Activated CD4-positive, alpha-beta T cell treated with anti-CD3 and anti-CD28 coated beads, Interleukin-2, amount 50 U/mL, for 48 hours (primary cell): ENCODE measurements at places on chromosomes 7 and 10.

- DNase-seq, result no peak
These were observed 45.8 kb downstream of the EXOC6 start for GRCh38 chr10:92894081-92894655.

GRCh38 chr7:94061326-94061725 lies 57.2 kb upstream of the BET1 start:
- DNase-seq, result no peak

- DNase-seq, result no peak
These were observed 58.1 kb upstream of the WDR11 start for GRCh38 chr10:120793088-120793487.

DNA sequence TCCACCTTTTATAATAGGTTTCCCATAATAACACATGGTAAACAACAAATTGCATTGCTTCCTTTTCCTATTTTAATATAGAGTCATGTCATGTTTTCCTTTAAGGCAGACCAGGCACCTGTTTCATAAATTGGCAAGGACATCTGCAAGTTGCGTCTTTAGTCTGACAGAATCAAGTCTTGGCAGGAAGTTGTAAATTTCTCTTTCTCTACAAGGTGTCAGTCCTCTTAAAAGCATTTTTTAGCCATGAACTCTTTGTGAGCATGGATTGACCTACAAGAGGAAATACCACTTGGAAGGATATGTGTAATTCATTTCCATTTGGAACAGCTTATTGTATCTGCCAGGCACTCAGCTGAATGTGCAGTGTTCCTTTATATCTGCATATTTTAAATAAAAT lies 176.8 kb downstream of the PRKG1 start:
- DNase-seq, result no peak

GRCh38 chr7:123237-123636 lies 69.1 kb upstream of the FAM20C start:
- DNase-seq, result no peak

DNA sequence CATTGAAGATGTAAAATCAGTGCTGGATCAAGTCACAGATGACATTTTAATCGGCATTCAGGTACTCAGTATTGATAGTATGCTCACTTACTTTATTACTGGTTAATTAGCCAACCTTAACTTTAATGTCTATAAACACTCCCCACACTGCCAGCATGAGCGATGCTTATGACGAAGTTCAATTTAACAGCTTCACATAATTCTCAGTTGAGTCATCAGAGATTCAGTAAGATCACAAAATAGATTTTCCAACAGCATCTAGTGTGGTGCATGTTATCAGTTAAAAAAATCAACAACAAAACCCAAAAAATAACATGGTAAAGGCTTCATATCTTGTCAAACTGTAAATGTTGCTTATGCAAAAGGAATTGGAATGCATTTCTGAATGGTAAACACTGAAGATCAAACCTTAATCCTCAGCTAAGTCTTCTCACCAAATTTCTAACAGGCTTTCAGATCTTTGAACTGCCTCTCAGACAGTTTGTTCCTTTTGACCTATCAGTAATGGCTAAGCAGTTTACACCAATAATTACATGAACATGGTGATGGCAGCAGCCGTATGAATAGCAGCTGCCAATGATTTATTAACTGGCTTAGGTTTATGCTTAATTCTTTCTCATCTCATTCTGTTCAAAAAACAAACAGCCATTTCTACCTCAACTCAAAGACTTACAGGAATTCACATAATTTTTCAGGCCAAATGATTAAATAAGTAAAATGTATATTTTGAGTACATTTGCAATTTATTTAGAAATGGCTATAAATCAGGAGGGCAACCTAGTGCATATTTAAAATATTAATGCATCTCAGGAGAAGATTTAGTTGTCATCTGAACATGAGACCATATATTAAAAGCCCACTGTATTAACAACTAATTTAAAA lies 98.5 kb downstream of the CABCOCO1 start:
- DNase-seq, result no peak

GRCh38 chr10:8235253-8236027 lies 181.0 kb downstream of the GATA3 start:
- DNase-seq, result no peak

GRCh38 chr7:112882991-112883390 lies 92.8 kb upstream of the TMEM168 start:
- DNase-seq, result no peak

- DNase-seq, result no peak
These were observed 139.7 kb downstream of the TMEM26 start for GRCh38 chr10:61313460-61313859.

DNA sequence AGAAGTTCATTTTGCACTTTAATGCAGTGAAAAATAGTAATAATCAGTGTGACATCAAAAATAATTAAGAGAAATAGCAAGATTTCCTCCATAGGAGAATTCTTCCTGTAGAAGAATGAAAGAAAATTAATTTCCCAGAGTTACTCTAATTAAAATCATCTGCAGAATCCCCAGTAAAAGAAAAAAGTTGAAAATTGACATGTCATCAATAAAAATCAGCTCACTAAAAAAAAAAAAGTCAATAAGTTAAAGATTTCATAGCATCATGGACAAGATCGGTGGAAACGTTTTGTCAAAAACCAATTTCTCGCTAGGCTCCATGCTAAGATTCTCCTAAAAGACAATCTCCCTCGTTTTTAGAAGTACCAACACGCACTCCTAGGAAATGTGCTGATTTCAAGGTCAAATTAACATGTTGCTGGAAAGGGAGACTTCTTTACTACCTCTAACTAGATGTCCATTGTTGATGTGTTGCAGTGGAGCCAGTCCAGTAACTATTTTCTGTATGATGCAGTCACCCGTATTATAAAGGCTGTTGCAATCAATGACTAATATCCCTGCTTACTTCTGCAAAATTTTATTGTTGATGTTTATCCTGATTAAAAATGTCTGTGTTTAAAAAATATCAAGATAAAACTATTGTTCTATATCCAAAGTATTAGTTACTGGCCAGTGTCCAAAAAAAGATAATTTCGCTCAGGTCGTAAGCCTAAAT lies 591.9 kb upstream of the MGMT start:
- DNase-seq, result no peak

DNA sequence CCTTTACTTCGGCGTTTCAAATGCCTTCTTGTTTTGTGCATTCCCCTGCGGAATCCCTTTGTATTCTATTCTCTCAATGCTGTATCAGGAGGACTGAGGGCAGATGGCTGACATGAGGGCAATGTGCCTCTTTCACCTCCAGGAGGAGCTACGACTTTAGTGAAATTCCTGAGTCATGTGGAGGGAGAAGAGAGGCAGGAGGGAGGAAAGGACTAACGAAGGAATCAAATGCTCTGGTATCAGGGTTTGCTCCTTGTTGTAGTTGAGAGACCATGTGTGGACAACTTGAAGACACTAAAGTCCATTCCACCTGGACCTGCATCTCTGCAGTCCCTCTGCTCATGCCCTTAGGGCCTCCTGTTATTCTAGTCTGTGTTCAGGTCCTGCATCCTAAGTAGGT lies 40.2 kb upstream of the PRSS58 start:
- DNase-seq, result no peak

DNA sequence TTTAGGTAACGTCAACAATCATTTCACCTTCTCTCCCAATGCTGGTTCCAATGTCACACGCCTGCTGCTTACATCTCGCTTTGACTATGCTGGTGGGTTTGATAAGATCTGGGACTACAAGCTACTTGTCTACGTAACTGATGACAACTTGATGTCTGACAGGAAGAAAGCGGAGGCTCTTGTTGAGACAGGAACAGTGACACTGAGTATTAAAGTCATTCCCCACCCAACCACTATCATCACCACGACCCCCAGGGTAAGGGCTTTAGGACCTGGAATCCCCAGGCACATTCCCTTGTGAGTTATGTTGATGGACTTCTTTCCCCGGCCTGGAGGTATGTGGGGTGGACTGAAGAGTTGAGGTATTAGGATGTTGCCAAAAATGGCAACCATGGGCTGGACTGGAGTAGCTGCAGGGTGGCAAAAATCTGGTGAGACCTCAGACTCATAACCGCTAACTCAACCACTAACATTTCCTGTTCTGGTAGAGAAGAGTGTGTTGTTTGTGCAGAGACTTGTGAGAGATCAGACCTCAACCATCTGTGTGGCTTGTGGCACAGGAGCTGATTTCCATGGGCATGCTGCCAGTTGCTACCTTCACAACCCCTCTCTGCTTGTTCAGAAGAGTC lies 59.2 kb downstream of the CDHR3 start:
- peak; percentile 65 for DNase-seq

GRCh38 chr7:27147199-27148030 lies at the start of gene HOXA6:
Gene HOXA6 (minus strand): TSS chr7:27147774. CDS start chr7:27147749, 25 bp downstream.
- no peak for DNase-seq

DNA sequence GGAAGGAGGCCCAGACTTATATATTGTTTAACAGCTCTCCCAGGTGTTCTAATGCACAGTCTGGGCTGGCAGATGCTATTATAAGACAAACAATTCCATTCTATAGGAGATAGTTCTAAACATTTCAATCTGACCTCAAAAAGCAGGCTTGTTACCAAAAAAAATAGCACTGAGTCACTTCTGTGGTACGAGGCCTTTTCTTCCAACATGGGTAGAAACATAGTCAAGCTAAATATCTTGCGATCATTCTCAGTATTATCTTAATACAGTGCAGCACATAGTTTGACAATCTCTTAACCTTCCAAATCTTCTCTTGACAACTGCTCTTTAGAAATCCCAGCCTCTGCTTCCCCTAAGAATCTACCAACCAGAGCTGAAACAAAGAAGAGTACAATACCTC lies 46.6 kb upstream of the MKX start:
- DNase-seq, result no peak

DNA sequence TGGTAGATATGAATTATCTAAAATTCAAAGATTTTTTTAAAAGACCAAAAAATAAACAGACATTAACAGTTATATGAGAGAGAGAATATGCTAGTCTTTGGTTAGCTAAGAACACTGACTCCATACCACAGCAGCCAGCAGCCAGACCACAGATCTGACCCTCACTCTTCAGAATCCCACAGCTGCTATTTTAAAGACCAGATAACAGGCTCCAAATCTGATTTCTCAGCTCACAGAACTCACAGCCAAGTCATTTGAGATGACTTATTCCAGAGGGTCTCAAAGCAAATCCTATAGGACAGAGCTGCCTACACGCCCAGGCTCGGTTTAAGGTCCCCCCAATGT lies 20.4 kb downstream of the NUDCD3 start:
- no peak for DNase-seq

- no peak for DNase-seq
These were observed 227.7 kb downstream of the CUX1 start for GRCh38 chr7:102044984-102045673.

DNA sequence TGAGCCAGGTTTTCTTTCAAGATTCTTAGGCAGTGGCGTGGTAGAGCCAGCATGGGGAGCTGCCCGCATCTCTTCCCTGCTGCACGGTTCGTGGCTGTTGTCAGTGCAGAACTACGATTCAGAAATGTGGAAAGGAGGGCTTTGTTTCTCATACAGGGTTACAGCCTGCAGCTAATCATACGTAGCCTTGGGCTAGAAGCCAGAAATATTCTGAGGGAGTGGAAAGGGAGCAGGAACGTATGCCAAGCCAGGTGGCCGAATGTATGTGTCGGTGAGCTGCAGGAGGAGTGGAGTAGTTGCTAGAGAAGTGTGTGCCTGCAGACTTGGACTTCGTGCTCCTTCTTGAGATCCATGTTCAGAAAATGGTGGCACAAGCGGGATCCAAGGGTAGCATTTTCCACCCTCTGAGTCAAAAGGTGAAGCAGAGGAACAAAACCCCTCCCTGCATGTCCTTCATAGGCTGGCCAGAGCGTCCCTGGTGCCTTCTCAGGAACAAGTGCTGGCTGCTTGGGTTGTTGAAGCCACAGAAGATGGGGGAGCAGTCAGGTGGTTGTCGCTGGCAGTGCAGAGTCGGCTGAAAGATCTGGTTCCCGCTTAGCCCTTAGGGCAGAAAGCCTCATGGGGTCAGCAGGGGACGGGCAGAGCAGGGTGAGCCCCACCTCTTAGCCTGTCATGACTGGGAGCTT lies 40.9 kb downstream of the LANCL2 start:
- no peak for DNase-seq

DNA sequence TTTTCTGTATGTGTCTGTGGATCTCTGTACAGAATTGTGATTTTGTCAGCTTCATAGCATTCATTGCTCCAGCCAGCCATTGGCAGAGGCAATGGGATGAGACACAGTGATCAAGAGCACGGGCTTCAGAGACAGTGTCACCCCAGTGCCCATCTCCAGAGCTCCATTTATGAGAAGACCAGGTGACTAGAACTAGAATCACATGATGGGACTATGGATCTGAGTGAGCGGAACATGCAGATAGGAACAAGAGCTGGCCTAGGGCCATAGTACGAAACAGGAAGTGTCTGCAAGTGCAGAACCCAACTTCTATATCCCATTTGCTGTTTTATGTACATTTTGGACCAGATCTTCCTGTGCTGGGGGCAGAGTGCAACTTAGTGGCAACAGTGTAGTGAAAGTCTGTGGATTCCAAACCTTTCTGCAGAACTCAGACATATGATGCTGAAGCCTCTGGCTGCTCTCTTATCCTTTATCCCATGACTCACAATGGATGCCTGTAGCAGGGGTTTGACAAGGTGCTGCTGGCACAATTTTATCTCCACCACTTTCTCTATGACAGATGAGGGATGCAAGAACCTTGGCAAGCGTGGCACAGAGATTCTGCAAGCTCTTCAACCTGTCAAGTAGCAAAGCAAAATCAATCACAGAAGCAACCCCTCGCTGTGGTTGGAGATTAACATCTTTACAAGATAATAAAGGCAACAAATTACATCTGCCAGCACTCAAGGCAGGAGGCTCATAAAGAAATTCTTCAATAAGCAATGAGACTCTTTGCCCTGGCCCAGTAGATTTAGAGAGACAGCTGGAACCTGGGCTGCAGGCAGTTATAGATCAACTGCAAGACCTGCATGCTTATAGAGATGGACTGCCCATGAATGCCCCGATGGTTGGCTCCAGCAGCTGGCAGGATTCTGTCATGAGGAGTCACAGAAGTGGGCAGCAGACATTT lies 681.3 kb downstream of the TNS3 start:
- DNase-seq, result no peak

GRCh38 chr7:27709137-27710075 lies 30.6 kb upstream of the TAX1BP1 start:
- DNase-seq, result no peak

DNA sequence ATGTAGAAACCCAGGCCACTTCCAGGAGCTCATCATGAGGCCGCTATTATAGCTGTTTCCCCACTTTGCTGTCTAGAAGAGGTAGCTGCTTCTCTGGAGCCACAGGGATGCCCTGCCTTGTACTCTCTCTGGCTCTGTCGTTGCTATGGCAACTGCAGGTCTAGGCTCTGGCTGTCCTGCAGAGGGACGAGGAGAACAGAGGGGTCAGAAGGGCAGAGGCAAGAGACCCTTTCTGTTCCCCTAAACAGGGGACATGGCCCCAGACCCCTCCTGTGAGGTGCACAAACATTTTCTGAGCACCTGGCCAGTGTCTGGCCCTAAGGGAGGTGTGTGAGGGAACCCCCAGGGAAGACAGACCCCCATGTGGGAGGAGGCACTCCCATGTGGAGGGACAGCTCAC lies 31.4 kb downstream of the ITPRIP start:
- no peak for DNase-seq

- peak; percentile 37 for DNase-seq
These were observed 66.8 kb downstream of the LYZL2 start for GRCh38 chr10:30562787-30563186.
